ENCODE measurements at places on chromosomes 12 and 14.

DNA sequence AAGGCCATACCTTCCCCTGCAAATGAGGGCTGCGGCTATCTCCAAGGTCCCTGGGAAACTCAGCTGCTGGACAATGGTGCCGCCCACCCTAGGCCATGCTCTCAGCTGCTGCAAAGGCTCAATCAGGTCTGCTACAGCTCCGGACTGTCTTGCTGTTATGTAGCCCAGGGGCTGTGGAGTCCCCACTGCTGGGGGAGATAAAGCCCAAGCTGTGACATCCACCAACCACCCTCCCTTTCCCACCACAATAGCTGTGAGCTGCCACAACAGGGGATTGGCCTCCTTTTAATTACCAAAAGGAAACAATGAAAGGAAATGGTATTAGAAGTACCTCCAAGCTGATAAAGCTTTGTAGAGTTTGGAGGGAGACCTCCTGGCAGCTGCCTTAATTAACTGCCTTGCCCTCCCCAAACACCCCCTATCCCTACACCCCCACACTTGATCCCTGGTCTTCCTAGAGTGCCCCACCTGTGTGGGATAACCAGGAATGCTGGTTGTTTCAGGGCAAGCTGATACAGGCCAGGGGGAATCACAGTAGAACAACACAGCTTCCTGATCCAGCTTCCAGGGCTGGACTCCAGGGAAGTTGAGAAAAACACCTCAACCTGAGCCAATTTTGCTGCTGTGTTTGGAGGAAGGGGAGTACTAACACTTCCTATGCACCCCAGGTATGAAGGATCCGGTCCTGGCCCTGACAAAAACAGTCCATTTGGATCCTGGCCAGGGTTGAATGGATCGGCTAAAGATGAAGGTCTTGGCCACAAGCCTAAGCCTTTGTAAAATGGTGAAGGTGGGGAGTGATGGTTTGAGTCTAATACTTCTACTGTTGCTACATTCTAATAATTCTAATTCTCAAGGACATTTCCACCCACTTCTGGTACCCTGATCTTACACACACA, at the start of gene VWF:
Gene VWF, minus strand, starts transcription at position 260 of the 899 bp plus-strand sequence. CDS start 1,474 bp downstream, outside the sequence.
- DNase-seq = no peak

GRCh38 chr14:52987514-52987913, 36.7 kb upstream of the FERMT2 start:
- DNase-seq = peak; percentile 8

DNA sequence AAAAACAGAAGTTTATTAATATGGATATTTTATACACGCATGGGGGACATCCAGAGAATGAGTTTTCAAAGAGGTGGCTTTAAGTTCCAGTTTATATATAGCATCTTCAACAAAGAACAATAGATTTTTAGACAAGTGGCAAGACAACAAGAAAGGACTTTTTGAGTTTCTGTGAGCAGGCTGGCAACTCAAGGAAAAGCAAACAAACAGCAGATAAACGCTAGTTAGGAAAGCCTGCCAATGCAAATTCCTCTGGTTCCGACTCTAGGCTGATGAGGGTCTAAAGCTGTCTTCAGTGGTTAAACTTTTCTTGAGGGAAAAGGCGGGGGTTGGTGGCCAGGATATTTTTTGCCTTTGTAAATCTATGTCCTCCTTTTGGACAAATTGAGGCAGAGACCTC, 78.4 kb upstream of the EEA1 start:
- DNase-seq = no peak

DNA sequence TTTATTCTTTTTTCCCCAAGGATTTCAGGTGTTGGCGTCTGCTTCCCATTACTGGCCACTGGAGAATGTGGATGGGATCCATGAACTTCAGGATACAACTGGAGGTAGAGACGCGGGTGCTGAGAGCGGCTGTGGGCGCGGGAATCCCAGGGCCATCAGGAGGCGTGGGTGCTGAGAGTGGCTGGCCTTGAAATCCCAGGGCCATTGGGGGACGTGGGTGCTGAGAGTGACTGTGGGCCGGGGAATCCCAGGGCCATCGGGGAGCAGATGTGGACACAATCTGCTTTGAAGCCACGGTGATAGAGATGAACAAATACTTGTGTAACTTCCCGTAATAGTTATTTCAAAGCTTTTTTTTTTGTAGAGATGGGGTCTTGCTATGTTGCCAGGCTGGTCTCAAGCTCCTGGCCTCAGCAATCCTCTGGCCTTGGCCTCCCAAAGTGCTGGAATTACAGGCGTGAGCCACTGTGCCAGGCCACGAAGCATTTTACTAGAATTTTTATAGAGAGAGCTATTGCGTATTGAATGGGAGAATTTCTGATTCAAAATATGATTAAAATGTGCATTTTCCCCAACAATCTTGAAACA, 12.8 kb downstream of the ADGRD1 start:
- no peak for DNase-seq

DNA sequence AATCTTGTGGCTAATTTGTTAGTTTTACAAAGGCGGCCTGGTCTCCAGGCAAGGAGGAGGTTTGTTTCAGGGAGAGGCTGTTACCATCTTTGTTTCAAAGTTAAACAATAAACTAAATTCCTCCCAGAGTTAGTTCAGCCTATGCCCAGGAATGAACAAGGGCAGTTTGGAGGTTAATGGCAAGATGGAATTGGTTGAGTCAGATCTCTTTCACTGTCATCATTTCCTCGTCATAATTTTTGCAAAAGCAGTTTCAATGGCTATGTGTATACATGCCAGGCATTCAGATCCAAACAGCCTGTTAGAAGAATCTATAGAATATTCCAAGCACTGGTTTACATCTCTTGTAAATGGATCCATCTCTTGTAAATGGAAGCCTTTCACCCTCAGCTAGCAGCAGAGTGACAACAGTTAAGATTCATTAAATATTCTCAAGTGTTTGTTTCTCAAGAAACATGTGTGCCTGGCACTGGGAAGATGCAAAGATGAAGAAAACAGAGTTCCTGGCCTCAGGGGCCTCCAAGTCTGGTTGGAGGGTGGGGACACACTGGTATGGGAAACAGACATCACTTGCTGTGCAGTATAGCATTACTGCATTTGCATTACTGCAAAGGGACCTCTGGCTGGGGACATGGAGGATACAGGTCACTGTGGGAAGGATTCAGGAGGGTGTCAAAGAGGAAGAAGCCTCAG, 65.8 kb downstream of the RIN3 start:
- DNase-seq = no peak

- DNase-seq = no peak
These were observed 70.8 kb downstream of the DUSP6 start for GRCh38 chr12:89281539-89281867.

DNA sequence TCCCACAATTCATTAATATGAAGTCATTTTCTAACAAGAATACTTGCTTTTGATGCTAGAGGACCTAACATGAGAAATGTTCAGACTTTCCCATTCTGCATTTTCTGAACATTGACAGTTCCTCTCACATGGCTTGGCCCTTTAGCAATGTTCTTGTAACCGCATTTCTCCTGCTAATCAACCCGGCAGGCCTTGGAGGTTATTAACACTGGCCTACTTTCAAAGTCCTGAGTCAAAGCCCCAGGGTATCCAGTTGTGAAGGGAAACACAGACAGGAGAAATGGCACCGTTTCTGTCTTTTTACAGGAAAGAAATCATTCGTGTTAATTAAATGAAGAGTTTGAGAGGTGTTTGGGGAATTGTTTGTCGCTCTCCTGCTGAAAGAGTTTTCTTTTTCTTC, 446.5 kb upstream of the MIS18BP1 start:
- DNase-seq = no peak

DNA sequence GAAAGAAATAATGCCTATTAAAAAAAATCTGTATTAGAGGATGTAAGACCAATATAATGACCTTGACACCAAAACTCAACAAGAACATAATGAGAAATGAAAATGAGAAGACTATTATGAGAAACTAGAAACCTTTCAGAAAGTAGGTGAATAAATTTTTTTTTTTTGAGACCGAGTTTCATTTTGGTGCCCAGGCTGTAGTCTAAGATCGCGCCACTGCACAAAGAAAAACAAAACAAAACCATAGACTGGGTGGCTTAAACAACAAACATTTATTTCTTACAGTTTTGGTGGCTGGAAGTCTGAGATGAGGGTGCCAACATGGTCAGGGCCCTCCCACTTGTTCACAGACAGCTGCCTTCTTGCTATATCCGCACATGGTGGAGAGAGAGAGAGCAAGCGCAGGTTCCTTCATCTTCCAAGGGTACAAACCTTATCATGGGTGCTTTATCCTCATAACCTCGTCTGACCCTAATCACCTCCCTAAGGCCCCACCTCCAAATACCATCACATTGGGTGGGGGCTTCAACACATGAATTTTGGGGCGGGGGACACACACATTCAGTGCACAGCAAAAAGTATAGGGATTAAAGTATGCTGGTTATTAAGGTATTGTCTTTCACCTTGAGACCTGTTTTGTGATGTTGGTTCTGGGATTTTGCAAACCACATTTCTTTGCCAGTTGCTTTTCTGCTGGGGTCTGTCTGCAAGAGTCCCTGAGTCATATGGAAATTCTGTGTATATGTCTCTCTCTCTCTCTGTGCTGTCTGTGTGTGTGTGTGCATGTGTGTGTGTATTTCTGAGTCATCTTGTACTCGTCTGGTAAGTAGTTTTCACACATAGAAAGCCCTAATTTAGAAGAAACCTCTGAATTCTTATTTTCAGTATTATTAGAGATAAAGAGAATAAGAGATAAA, 26.2 kb downstream of the ZCRB1 start:
- no peak for DNase-seq

DNA sequence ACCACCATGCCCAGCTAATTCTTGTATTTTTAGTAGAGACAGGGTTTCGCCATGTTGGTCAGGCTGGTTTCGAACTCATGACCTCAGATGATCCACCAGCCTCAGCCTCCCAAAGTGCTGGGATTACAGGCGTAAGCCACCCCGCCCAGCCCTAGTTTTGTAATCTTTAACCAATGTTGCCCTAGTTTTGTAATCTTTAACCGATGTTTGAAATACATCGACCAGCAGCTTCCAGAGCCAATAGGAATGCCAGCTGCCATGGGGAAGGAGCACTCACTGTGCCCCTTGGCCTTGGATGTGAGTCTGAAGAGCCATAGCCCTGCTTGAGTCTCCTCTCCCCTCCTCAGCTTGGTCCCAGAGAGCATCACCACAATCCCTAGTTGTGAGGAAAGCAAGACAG, 209.3 kb upstream of the RGS6 start:
- no peak for DNase-seq

GRCh38 chr14:80507292-80507869, 296.1 kb upstream of the DIO2 start:
- no peak for DNase-seq

- no peak for DNase-seq
These were observed 55.4 kb downstream of the SETD3 start for GRCh38 chr14:99425272-99425681.

DNA sequence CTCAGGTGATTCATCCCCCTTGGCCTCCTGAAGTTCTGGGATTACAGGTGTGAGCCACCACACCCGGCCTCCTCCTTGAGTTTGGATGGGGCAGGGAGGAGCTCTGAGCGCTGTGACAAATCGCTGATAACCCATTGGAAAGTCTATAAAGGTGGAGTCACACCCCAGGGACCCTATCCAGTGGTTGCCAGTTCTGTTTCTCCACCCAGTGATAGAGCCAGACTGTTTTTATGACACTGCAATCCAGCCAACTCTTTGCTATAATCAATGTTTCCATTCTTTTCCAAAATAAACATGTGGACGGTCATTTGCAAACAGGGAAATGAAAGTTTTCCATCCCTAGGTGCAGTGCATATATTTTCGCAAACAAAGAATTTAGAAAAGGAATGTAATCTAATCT, 142.0 kb upstream of the PELI2 start:
- no peak for DNase-seq

- no peak for DNase-seq
These were observed 25.9 kb downstream of the SSH1 start for GRCh38 chr12:108831309-108831991.

DNA sequence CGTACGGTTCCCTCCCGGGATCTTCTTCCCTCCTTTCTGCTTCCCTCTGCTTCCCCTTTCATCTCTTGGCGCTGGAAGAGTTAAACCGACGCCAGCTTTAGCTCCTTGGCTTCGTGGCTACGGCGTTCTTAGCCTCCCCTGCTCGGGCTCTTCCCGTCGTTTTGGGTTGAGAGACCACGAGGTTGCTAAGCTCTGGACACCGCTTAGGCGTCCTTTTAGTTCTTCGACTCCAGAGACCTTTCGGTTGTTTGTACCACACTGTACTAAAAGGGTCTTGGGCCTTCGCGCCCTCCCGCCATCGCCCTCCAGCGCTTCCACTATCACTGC, 545 bp downstream of the CPSF2 start:
- peak; percentile 33 for DNase-seq

DNA sequence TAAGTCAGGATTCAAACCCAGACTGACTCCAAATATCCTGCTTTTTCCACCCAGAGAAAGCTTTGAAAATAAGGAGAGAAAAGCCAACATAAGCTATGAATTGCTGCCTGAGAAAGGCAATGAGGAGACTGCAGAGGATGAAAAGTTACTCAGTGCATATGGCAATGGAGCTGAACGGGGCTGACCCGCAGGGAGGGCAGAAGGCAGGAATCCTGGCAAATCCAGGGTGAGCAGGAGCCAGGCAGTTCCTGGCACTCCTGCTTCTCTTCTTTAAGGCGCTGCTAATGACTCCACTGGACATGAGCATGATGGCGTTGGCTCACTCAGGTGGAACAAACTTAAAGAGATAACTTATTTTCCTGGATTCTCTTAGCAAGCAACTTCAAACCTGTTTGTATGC, 95.2 kb upstream of the TMCC3 start:
- DNase-seq = no peak

DNA sequence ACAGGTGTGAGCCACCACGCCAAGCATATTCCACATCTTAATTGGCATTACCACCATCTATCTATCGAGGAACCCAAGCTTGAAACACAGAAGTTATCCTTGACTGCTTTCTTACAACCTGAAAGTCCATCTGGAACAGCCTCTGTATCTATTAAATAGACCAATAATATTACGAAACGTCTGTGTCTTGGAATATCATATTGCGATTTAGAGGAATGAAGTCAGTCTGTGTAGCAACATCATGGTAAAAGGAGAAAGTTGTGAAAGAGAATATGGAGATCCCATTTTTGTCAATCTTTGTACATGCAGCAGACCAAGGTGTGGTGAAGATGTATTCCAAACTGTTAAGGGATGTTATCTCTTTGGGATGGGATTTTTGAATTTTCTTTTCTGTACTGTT, 25.8 kb upstream of the MAX start:
- no peak for DNase-seq

DNA sequence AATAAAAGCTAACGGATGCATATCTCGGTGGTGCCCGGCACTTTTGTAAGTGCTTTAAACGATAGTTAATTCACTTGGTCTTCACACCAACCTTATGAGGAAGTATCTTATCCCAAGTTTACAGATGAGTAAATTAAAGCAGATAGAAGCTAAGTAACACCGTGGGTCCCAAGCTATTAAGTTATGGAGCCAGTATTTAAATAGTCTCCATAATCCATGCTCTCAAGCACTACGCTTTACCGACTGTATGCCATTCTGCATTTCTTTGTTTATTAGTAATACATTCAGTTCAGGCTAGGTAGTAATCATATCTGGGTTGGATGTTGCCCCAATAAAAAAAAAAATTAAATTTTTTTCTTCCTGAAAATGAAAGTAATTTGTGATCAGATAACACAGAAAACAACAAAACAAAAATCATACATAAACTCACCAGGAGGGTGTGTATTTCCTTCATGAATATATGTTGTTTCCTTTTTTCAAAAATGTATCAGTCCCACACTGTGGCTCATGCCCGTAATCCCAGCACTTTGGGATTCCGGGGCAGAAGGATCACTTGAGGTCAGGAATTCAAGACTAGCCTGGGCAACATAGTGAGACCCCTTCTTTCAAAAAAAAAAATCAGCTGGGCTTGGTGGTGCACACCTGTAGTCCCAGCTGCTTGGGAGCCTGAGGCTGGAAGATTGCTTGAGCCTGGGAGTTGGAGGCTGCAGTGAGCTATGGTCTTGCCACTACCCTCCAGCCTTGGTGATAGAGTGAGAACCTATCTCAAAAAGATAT, 1.4 kb upstream of the M6PR start:
- DNase-seq = no peak

All from NCI-H1694 (cell line).